Activated CD4-positive, alpha-beta T cell treated with anti-CD3 and anti-CD28 coated beads, Interleukin-2, amount 50 U/mL, for 4 hours (primary cell): ENCODE measurements at places on chromosomes 13 and 19.
A peak's percentile ranks its signal among the peaks of the same experiment; 100 is the strongest.

- DNase-seq: peak; percentile 22
These were observed 22.3 kb downstream of the TMEM161A start for GRCh38 chr19:19115954-19116353.

DNA sequence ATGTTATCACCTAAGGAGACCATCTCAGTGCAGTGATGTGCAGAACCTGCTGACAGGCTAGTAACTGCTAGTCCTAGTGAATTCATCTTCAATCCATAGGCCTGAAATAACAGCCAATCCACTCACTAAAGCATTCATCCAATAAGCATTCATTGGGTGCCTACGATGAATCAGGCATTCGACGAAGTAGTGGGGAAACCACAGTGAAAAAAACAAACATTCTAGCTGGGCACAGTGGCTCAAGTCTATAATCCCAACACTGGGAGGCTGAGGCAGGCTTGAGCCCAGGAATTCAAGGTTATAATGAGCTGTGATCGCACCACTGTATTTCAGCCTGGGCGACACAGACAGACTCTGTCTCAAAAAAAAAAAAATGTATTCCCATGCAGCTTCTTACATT, 135.6 kb downstream of the RNF17 start:
- no peak for DNase-seq

- no peak for DNase-seq
These were observed 10.2 kb downstream of the REEP6 start for GRCh38 chr19:1501200-1501595.

- DNase-seq: no peak
These were observed 187.1 kb downstream of the TDRD3 start for GRCh38 chr13:60583911-60584753.

DNA sequence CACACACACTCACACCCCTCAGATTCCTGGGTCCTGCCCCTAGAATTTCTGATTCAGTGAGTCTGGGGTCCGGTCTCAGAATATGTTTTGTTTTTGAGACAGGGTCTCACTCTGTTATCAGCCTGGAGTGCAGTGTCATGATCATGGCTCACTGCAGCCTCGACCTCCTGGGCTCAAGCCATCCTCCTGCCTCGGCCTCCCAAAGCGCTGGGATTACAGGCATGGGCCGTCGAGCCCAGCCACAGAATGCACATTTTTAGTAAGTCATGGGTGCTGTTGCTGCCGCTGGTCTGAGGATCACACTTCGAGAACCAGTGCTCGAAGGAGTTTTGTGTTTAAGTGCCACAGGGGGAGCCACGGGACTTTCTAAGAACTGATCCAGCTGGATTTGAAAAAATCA, 22.1 kb upstream of the TNFSF14 start:
- no peak for DNase-seq

- DNase-seq: no peak
These were observed 38.4 kb downstream of the GNG7 start for GRCh38 chr19:2663920-2664571.

- DNase-seq: no peak
These were observed 46.7 kb downstream of the GJA3 start for GRCh38 chr13:20114066-20114610.

- DNase-seq: no peak
These were observed 121.6 kb upstream of the ZNF507 start for GRCh38 chr19:32223595-32224370.

DNA sequence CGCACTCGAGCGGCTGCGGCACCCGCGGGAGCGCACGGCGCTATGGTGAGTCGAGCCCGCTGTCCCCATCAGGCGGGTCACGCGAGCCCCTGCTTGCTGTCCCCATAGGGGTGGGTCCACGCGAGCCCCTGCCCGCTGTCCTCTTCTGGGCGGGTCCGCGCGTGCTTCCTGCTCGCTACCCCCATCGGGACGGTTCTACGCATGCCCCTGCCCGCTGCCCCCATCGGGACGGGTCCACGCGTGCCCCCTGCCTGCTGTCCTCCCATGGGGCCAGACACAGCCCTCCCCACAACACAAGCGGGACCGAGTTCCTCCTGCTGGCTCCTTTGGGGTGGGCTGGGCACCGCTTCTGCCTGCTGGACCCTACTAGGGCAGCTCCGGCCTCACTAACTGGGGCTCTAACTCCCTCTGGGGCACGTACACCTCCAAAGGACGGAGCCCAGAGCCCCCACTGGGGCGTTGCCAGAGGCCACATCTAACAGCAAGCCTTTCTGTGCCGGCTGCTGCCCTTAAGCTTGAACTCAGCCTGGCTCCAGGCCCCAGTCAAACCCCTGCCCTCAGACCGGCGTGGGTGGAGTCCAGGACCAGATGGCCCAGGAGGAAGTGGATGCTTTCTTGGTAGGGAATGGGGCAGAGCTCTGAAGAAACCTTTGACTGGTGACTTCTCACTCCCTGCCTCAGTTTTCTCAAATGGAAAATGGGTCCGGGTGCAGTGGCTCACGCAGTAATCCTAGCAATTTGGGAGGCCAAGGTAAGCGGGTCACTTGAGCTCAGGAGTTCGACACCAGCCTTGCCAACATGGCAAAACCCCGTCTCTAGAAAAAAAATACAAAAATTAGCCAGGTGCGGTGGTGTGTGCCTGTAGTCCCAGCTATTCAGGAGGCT, 722 bp downstream of the COLGALT1 start:
- no peak for DNase-seq

GRCh38 chr13:110445722-110446574, 115.6 kb downstream of the RAB20 start:
- no peak for DNase-seq

DNA sequence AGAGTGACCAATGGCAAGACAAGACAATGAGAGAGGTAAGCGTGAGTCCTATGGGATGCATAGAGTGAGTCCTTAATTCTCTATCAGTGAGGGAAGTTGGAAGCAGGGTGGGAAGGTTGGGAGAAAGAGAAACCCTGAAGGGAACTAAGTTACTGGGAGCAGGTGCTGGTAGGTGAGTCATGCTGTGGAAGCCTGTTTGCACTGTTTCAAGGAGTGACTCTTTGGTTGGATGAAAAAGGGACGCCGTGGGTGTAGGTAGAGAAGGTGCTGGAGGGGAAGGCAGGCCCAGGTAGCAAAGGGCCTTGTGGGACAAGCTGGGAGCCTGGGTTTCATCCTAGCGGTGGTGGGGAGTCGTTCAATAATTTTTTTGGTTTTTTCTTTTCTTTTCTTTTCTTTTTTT, 21.9 kb downstream of the IGFL1 start:
- DNase-seq: no peak

DNA sequence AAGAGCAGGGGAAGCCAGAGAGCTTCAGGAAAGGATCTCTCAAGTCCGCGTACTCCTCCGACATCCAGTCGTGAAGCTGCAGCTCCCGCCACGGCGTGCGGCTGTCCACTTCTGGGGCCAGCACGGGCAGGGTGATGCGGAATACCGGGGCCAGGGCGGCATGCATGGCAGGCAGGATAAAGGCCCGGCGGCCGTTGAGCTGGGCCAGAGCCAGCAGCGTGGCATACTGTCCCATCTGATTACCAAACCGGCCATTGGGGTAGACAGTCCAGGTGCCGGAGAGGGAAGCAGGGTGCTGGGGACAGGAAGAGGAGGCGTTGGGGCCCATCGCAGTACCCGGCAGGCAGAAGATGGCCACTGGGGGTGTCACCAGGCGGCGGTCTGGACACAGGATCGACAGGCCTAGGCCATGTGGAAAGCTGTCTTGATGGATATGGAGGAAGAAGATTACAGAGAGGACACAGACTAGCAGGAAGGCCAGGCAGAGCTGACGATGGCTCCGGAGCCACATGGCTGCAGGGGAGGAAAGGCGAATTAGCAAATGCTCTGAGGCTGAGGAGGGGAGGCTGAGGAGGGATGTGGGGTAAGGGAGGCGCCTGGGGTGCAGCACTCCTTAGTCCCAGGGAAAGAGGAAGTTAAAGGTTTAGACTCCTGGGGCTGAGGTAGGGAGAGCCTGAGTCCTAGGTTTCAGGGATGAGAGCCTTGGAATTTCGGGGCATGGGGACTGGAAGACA, 1.5 kb downstream of the FUT1 start:
- no peak for DNase-seq

DNA sequence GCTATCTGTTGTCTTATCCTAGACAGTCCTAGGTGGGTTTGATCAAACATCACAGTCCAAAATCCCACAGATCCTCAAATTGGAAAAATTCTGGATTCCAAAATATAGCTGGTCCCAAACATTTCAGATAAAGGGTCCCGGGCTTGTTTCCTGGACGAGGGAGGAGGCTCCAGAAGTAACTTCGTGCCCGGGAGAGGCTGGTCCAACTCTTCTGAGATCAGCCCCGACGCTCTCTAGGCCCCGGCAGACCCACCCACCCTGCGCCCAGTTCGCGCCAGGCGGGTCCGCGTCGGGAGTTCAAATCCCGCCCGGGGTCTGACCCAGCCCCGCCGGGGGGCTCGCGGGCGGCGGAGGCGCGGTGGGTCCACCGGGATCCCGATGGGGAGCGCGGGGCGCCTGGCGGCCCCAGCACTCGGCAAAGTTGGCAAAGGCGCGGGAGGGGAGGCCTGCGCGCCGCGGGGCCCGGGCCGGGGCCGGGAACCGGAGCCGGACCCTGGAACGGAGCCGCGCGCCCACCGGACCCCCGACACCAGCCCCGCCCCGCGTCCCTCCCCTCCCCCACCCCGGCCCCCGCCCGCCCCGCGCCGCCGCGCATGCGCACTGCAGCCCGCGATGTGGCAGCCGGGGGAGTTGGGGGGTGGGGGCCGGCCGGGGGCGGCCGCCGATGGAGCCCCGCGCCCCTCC, 513 bp downstream of the MIER2 start:
- peak; percentile 8 for DNase-seq

GRCh38 chr13:46057256-46058015, 4.9 kb upstream of the ZC3H13 start:
- no peak for DNase-seq

GRCh38 chr19:51511353-51511752, 9.8 kb upstream of the SIGLEC12 start:
- no peak for DNase-seq

DNA sequence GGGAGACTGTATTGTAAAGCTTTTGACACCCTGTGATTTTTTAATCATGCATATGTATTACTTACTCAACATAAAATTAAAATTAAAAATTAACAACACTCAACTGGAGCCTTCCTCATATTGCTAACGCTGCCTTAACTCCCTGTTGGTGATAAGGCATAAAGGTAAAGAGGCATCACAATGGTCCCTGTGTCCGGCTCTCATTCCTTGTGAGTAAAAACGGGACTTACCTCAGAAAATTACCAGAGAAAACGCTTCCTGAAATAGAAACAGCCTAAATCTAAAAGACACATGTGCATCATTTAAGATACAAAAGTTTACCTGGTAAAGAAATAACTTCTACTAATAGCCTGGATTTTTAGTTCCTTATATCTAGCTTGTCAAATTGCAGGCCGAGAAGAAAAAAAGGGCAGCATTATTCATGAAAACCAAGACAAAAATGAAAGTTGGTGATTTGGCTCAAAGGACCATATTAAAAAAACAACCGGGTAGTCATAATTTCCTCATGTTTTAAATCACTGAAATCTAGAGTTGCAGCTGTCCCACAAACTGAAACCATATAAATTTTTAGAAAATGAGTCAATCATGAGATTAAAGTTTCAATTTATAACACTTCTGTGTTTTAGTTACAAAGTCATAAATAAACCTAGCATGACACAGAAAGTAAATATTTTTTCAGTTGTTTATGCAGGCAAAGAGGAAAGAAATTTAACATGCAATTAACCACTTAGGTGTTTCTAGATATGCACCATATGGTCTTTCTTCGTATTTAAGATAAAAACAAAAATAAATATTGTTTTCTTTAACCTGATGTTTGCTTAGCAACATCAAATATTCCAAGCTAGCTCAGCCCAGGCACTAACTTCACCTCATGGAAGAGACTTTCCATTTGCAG, 94.7 kb downstream of the MIPEP start:
- no peak for DNase-seq

DNA sequence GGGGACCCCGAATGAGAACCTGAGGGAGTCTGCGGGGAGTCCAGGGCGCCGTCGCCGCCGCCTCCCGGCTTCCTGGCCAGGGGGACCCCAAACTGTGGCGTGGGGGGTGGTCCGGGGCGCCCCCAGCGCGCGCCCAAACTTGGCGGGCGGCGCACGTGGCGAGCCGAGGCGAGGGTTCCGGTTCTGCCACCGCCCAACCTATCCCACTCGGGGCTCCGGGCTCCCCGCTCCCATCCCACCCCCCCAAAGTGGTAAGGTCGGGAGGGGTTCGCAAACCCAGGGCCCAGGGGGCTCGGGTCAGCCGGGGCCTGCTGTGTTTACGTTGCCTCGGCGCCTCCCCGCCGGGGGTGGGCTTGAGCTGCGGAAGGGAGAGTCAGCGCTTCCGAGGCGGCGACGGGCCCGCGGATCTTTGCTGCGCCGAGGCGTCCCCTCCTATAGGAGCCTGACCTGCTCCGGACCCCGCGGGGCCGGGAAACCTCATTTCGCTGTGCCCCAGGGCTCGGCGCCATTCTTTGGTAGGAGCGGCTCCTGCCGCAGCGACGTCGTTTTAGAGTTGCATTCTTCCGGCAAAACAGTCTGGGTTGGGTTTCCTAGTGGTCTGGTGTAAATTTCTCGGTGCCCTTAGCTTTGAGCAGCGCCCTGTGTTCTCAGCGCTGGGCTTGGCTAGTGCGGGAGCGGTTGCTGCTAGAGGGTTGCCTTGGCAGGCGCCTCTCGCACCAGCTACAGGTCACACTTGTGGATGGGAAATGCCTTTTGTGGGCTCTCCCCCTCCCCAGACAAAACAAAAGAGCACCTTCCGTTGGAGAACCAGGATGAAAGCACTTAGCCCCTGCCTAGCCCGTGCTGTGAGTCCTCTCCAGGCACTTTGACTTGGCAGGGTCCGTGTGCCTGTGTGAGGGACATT, 1.2 kb downstream of the DAZAP1 start:
- DNase-seq: peak; percentile 39

GRCh38 chr19:2016041-2016807, 710 bp upstream of the BTBD2 start:
- DNase-seq: peak; percentile 55
